Lower lobe of right lung (tissue), 2 donors: ENCODE measurements at places on chromosomes 7 and 10. TPM values are rescaled to one million over a fixed set of nuclear protein-coding genes. Genes with fewer than 3 reads are reported as not detected.

The CYP2C19 gene
- not detected for total RNA-seq

The CFAP69 gene
- total RNA-seq = 8.4 TPM

DNA sequence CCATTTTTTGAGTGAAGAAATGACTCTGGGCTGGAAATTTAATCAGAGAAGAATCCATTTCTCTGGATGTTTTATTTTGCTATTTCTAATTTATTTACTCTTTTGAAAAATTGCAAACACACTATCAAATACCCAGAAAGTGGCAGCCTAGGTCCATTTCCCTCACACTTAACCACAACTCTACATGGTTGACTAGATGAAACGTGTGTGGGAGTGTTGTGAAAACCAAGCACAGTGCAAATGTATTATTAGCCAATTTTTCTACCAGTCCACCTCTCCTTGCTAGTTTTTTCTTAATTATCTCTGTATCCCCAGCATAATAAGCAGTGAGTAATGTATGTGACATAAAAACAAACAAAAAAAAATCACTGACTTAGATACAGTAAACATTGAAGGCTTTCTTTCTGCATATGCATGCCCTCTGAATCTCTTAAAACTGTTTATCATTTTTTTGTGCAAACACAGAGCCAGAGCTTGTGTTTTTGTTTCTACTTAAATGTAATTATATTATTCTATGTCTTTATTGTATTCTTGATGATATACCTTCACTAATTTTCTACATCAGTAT, 30.9 kb downstream of the SCIN start:
- no peaks in the 10 kb centered on the region for H3K36me3 ChIP-seq
- no peak for DNase-seq
- H3K4me1 ChIP-seq = no peaks in the 10 kb centered on the region
- no peaks in the 10 kb centered on the region for H3K27me3 ChIP-seq
- no peak overlapping the region for H3K4me3 ChIP-seq

DNA sequence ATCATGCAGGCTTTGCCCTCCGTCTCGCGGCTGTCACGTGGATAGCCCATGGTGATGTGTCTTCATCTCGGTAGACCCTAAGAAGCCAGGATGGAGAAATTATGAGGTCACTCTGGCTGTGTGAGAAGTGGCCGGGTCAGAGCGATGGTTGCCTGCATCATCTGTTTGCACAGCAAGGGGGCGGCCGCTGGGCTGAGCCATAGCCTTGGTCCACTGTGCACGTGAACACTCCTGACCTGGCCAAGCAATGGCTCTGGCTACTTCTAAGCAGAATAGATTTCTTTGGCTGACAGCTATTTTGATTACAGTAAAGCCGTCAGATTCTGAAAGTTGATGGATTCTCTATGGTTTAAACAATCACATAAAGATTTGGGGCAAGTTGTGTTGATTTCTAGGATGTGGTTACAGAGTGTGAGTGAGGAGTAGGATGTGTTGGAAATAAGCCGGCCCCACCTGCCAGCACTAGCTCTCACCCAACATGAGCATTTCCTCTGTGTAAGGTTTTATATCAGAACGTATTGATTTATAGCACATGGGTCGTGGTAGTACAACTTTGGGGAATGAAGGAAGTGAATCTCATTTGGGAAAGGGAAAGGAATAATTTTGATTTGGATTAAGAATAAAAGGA, 214.4 kb upstream of the GPR26 start:
- no peaks in the 10 kb centered on the region for H3K27me3 ChIP-seq
- no peaks in the 10 kb centered on the region for H3K4me1 ChIP-seq
- no peak overlapping the region for H3K4me3 ChIP-seq
- no peaks in the 10 kb centered on the region for H3K36me3 ChIP-seq
- no peak for DNase-seq

DNA sequence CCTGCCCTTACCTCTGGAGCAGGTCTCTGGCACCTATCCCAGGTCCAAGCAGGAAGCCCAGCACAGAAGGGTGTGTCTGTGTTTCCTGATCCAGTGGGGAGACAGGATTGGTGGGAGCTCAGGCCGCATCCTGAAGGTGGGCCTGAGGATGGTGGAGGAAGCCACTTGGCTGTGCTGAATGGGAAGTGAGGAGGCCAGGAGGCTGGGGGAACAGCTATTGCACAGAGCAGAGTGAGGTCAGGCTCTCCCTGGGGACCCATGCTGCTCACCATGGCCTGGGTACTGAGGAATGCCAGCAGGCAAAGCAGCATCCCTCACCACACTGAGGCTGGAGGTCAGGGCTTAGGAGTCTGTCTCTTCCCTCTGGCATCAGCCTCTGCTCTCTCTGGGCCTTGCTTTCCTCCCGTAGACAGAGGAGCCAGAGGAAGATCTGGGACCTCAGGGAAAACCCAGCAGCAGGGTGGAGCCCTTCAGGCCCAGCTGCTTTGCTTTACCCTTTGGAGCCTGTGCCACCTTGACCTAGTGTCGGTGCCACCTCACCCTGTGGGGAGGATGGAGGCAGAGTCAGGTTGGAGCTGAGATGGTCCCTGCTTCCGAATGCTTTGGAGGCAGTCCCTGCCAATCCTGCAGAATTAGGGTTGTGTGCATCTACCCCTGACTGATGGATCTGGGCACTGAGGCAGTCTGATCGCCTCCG, 39.0 kb downstream of the CDH23 start:
- no peaks in the 10 kb centered on the region for H3K36me3 ChIP-seq
- H3K27ac ChIP-seq = no peak overlapping the region
- H3K4me1 ChIP-seq = peaks cover 15% of the 10 kb centered on the region

The GALNT17 gene
- 6.6 TPM for total RNA-seq
